Mesenchymal stem cell (in vitro differentiated cells and primary cell): ENCODE measurements at places on chromosomes 16 and 17.

DNA sequence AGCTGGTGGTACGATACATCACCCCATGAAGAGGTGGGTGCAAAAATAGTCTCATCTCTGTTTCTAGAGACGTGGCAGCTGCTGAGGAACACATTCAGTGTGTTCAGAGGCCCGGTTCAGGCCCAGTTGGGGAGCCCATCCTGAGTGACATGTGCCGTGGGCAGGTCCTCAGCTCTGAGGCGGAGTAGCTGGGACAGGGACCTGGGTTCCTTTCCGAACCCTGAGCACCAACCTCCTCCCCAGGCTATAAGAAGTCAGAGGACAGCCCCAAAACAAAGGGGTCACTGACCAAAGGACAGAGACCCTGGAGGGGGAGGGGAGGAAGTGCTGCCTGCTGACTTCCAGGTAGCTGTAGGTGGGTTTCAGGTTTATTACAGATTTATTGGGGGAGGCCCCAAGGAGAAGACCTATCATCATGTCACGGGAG lies 5.1 kb downstream of the LDHD start:
- peaks cover 3% of the 10 kb centered on the region for H3K36me3 ChIP-seq
- no peak for DNase-seq
- peaks cover 43% of the 10 kb centered on the region for H3K4me1 ChIP-seq
- peaks cover 14% of the 10 kb centered on the region for H3K27me3 ChIP-seq
- no peak overlapping the region for H3K4me3 ChIP-seq
- H3K27ac ChIP-seq, result no peak overlapping the region

GRCh38 chr17:29710891-29711418 lies 88.2 kb upstream of the CORO6 start:
- DNase-seq, result peak; percentile 91
- no peaks in the 10 kb centered on the region for H3K36me3 ChIP-seq
- H3K27ac ChIP-seq, result peak overlapping the region; percentile 91
- no peaks in the 10 kb centered on the region for H3K27me3 ChIP-seq
- H3K4me1 ChIP-seq, result peaks cover 3% of the 10 kb centered on the region

GRCh38 chr16:22092143-22092933 lies at the start of gene VWA3A:
Gene VWA3A (plus strand): TSS chr16:22092541. CDS start chr16:22092638, 97 bp downstream.
- no peak within 1 kb of the TSS for H3K4me3 ChIP-seq
- DNase-seq, result peak; percentile 75
- peaks cover 8% of the 10 kb centered on the region for H3K4me1 ChIP-seq
- H3K27me3 ChIP-seq, result peaks cover 5% of the 10 kb centered on the region
- H3K36me3 ChIP-seq, result peaks cover 3% of the 10 kb centered on the region

GRCh38 chr17:48494335-48494734 lies 36.5 kb downstream of the HOXB1 start:
- H3K27me3 ChIP-seq, result no peaks in the 10 kb centered on the region
- no peak overlapping the region for H3K4me3 ChIP-seq
- peaks cover 16% of the 10 kb centered on the region for H3K4me1 ChIP-seq
- no peak overlapping the region for H3K27ac ChIP-seq

DNA sequence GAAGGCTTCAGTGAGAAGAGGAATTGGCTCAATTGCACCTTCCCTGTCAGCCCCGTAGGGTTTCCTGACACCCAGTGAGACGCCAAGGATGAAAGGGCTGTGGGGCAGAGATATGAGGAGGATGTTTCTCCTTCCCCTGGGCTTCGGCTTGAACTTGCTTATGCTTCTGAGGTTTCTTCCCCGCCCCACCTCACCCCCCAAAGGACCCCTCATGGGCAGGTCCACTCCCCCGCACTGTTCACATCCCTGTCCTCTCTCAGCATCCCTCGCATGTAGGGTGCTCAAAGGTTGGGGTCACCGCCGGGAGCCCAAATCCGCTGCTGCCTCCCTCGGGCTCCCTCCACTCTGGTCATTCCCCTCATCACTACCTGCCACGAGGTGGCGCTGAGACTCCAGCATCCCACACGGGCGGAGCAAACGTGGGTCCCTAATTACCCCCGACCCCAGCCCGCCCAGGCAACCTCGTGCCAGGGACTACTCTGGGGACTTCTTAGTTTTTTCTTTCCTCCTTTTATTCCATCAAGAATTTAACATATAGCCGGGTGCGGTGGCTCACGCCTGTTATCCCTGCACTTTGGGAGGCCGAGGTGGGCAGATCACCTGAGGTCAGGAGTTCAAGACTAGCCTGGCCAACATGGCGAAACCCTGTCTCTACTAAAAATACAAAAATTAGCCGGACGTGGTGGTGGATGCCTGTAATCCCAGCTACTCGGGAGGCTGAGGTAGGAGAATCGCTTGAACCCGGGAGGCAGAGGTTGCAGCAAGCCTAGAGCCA lies 3.3 kb upstream of the TRARG1 start:
- H3K27ac ChIP-seq, result no peak overlapping the region
- no peaks in the 10 kb centered on the region for H3K36me3 ChIP-seq
- peaks cover 39% of the 10 kb centered on the region for H3K27me3 ChIP-seq
- no peak overlapping the region for H3K4me3 ChIP-seq

DNA sequence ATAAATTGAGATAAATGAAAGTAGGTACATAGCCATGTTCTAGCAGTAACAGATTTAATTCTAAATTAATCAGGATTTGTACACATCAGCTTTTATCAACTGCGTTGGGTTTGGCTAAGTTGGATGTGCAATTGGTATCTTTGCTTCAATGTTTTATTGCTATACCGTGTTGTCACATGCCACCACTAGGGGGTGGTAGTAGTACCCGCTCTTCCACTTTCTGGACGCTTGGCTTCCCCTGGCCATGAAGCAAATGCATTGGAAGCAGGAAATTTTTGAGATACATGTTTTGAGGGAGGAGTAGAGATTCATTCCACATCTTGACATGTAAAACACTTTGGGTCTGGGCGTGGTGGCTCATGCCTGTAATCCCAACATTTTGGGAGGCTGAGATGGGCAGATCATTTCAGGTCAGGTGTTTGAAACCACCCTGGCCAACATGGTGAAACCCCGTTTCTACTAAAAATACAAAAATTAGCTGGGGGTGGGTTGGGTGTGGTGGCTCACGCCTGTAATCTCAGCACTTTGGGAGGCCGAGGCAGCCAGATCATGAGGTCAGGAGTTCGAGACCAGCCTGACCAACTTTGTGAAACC lies 58.6 kb downstream of the EMP2 start:
- H3K27me3 ChIP-seq, result no peaks in the 10 kb centered on the region
- no peak overlapping the region for H3K4me3 ChIP-seq
- H3K36me3 ChIP-seq, result no peaks in the 10 kb centered on the region
- H3K4me1 ChIP-seq, result no peaks in the 10 kb centered on the region
- peak; percentile 66 for DNase-seq

DNA sequence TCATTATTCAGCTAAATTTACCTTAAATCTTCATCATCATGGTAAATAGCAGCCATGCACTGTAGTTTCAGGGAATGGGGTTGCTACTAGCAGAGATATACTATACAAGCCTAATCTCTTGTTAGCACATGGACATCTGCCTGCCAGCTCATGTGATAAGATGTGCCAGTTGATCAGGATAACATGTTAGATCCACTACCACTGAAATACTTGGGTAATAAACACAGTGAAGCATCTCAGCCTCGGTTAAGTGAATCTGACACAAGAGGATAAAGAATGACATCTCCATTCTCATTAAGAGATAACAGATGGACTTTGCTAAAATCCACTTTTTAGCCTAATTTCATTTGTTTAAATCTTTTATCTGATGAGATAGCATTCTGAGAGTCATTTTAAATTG lies 256.1 kb downstream of the CDH8 start:
- H3K36me3 ChIP-seq, result no peaks in the 10 kb centered on the region
- H3K4me1 ChIP-seq, result no peaks in the 10 kb centered on the region
- H3K27ac ChIP-seq, result no peak overlapping the region
- H3K27me3 ChIP-seq, result no peaks in the 10 kb centered on the region
- DNase-seq, result no peak
- no peak overlapping the region for H3K4me3 ChIP-seq

DNA sequence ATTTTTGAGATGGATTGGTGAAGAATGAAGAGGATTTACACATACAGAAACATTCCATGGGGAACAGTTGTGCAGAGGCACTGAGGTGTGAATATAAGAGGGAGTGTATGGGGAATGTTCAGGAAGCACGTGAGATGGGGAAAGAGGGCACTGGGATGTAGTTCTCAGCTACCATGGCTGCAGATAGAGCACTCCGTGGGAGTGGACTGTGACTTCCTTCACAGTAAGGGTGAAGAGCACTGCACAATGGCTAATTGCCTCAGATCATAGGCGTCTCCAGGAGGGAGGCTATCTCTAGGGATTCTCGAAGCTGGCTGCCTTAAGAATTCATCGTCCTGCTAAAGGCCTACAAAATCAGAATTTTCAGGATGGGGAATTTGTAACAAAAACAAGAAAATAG lies 7.0 kb downstream of the YPEL2 start:
- H3K4me1 ChIP-seq, result peaks cover 3% of the 10 kb centered on the region
- DNase-seq, result no peak
- H3K27ac ChIP-seq, result no peak overlapping the region
- H3K27me3 ChIP-seq, result no peaks in the 10 kb centered on the region
- no peak overlapping the region for H3K4me3 ChIP-seq

DNA sequence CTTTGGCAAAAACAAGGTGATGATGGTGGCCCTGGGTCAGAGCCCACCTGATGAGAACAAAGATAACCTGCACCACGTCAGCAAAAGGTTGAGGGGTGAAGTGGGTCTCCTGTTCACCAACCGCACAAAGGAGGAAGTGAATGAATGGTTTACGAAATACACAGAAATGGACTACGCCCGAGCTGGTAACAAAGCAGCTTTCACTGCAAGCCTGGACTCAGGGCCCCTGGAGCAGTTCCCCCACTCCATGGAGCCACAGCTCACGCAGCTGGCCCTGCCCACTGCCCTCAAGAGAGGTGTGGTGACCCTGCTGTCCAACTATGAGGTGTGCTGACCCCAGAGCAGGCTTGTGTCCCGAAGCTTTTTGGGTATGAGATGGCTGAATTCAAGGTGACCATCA lies 29.7 kb upstream of the DLX4 start:
- no peak overlapping the region for H3K4me3 ChIP-seq
- no peaks in the 10 kb centered on the region for H3K36me3 ChIP-seq
- H3K4me1 ChIP-seq, result peaks cover 5% of the 10 kb centered on the region
- no peak for DNase-seq
- no peak overlapping the region for H3K27ac ChIP-seq

DNA sequence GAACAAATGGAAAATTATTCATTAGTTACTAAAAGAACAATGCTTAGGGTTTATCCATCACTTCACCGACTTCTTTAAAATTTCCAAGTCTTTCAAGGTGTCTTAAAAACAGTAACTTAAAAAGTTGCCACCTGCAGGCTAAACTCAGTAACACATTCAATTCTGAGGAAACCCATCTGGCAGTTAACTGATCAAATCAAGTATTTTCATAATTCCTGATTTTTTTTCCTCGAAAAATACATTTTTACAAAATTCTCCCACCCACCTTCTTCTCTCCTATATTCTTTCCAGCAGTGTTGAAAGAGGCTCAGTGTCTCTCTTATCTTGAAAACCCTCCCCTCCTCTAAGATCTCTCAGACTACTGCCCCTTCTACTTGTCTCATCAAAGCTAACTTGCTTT lies 29.9 kb downstream of the PARN start:
- peak; percentile 34 for DNase-seq
- no peak overlapping the region for H3K4me3 ChIP-seq
- H3K27me3 ChIP-seq, result no peaks in the 10 kb centered on the region
- peaks cover 86% of the 10 kb centered on the region for H3K36me3 ChIP-seq
- H3K4me1 ChIP-seq, result no peaks in the 10 kb centered on the region
- H3K27ac ChIP-seq, result no peak overlapping the region
